Epithelial cell of prostate (primary cell): ENCODE measurements at places on chromosomes 7 and 10.

GRCh38 chr7:19871102-19871501, 97.7 kb upstream of the TMEM196 start:
- DNase-seq: no peak

DNA sequence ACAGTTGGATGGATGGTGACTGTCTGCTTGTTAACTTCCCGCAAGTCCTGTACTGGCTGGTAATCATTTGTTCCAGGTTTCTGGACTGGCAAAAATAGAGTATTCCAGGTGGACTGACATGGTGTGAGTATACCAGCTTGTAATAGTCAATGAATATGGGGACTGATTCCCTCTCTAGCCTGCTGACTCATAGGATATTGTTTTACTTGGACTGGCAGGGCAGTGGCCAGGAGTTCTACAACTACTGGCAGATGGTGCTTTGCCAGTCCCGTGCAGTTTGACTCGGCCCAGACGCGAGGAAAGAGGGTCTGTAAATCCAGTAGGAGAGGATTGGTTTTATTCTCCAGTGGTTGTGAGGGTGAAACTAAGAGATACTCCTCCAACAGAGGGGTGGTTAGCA, 78.0 kb downstream of the PRR15 start:
- DNase-seq: no peak

DNA sequence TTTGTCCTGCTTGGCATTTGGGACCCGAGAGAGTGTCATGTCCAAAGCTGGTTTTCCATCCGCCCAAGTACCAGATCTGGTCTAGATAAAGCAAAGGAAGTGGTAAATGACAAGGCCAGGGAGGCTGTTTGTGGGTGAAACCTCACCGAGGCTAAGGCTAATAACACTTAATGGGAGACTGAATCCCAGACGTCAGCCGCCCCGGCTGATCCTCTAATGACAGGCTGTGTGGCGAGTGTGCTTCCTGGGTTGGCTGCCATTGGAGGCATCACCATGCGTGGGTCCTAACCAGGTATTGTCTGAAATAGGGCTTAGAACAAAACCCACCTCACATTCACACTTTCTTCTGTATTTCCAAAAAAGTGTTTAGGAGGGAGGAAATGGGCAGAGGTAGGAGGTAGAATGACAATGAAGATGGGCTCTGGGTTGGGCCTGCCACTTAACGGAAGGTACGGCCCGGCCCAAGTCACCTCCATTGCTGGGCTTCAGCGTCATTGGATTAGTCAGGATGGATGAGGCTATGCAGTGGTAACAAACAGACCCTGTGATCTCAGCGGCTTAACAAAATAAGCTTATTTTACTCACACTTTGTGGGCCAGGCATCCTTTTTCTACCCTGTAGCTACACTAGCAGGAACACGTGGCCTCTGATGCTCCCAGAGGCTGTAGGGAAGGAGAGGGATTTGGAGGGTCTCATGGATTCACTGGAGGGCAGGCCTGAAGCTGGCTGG, 59.7 kb downstream of the PROSER2 start:
- DNase-seq: no peak

DNA sequence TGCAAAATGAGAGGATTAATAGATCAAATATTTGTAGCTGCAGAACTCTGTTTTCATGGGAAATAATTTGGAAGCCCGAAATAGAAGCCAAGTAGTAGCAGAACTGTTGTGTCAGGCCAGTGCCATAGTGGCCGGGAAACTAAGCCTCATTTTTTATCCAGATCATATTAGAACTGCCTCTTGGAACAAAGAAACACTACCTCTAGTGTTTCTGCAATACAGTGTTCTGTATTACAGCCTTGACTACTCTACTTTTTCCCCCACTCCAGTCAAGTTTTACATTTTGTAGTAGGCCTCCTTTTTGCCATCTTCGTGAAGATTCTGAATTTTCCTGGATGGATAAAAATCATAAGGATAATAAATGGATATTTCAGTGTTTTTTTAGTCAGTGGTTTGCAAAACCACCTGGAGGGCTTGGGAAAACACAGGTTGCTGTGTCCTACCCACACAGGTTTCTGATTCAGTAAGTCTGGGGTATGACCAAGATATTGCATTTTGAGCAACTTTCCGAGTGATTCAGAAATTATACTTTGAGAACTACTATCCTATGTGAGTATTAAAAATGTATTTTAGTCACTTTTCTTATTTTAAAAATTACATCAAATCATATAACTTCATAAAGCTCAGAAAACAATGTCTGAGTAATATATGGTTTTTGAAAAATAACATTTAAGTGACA, 326.2 kb upstream of the KAT6B start:
- DNase-seq: no peak

DNA sequence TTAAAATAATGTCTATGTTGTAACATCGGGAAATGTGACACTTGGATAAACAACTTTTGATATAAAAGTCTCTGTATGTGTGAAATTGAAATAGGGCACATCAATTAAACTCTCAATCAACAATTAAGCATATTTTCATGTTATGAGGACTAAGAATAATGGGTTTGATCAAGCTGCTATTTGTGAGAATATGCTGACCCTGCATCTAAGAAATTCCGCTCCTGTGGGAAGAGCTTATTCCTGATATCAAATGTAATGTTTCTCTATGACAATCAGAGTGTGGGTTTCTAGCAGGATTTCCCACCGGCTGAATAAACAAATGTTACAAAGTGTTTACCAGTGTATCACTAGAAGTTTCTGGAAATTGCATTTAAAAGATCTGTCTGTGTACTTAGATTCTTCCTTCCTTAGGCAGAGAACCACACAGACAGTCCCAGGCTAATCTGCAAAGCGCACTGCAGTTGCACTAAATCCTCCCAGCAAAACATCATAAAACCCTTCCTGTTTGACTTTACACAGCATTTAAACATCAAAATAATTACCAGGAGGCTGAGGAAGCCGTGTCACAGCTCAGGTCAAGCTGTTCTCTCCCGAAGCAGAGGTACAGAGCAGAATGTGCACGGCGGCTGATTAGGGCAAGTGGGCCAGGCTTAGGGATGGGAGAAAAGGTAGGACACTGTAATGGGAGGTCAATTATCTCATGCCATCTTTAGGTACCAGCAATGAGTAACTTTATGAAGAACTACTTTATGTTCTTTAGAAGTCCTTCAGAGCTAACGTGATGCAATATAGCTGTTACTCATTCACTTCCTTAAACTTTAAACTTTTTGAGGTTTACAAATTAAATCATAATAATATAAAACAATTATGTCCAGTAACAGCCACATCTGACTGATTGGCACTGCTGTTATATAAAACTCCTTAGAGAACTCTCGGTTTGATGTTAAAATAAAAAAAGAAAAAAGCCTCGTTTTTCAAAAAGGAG, 109.1 kb upstream of the CTTNBP2 start:
- no peak for DNase-seq

- DNase-seq: no peak
These were observed 274.0 kb downstream of the DNAJB6 start for GRCh38 chr7:157610671-157611295.
